Mucosa of descending colon (tissue), 3 donors: ENCODE measurements at places on chromosomes 3 and 15. TPM values are rescaled to one million over a fixed set of nuclear protein-coding genes. Genes with fewer than 3 reads are reported as not detected.

DNA sequence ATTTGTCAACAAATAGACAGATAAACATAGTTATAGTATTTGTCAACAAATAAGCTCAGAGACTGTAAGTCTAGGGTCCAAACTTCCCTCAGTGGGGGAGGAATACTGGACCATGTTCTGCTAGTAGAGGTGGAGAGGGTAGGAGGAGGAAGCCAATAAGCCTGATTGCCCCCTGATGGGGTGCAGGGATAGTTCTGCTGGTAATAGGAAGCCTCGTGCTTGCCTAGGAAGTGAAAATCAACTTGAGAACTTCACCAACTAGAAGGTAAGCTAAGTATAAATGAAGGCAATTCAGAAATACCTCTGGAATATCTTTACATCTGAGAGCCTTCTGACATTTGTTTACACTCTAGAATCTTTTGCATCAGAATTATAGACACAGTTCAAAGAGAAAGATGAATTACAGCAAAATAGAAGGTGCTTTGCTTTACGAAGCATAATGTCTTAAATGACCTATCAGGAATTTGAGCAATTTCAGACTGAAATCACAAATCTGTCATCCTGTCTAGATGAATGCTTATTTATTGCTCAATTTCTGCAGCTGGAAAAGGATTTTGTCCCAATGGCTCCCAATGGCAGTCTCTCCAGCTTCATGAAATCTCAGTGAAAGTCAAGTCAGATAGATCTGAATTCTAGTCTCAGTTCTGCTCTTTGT lies 225.6 kb upstream of the TBC1D5 start:
- DNase-seq: no peak

- no peak for DNase-seq
Measured at GRCh38 chr3:10693457-10693856, 122.6 kb upstream of the SLC6A11 start.

DNA sequence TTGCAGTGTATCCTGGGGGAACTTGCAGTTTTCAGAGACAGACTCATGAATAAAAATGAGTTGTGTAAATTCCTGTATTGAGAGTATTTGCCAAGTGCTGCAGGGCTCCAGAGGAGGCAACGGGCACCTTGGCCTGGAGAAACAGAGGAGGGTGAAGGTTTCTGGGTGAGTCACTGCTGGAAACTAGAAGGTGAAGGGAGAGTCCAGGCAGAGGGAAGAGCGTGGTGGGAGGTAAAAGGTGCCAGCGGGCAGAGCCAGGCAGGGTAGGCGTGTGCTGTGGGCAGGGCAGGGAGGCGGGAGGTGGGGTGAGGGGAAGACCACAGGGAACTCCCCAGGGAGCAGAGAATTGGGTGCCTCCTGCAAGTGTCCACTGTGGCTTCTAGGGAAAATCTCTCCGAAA lies 120.8 kb downstream of the SLCO3A1 start:
- DNase-seq: no peak

- DNase-seq: no peak
Measured at GRCh38 chr15:83458381-83458780, 11.2 kb downstream of the SH3GL3 start.

- no peak for DNase-seq
Measured at GRCh38 chr3:5264093-5264600, 76.6 kb downstream of the EDEM1 start.

Gene OR5K4
- total RNA-seq: not detected

Gene ACP3
- 27.5 TPM for total RNA-seq

Gene C3orf49
- total RNA-seq: not detected

GRCh38 chr15:74902295-74903075 lies 4.2 kb downstream of the FAM219B start:
- no peak for DNase-seq

- DNase-seq: peak; percentile 88
Measured at GRCh38 chr15:65077981-65078352, 1.4 kb downstream of the KBTBD13 start.

Gene RASL12
- 2.7 TPM for total RNA-seq

DNA sequence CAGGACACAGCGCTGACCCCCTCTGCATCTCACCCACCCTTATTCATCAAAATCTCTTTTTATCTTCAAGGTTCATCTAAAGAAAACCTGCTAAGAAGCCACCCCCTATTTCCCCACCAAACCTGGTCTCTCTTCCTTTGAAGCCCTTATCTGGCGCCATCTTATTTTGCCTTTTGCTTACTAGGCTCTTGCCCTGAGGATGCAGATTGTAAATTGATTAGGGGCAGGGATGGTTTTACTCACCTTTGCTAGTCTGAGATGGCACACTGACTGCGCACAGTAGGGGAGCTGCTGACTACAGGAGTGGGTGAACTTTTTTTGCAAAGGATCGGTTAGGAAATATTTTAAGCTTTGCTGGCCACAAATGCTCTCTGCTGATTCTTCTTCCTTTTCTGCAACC lies 78.9 kb upstream of the BHLHE40 start:
- DNase-seq: no peak

DNA sequence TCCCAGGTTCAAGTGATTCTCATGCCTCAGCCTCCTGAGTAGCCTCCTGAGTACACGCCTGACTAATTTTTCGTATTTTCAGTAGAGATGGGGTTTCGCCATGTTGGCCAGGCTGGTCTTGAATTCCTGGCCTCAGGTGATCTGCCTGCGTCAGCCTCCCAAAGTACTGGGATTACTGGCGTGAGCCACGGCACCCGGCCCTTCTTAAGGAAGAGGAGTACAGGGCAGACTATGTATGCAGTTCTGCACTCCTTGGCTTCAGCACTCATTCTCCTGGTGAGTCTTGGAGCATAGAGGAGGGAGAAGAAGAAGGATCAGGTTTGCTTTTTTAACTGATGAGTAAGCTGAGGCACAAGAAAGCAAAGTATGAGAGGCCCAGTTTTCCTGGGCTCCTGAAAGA lies 99.8 kb upstream of the HACD2 start:
- no peak for DNase-seq
